ENCODE measurements at places on chromosomes 11 and 22.

- H3K4me3 ChIP-seq: peak overlapping the region; percentile 34
- H3K27ac ChIP-seq: no peak overlapping the region
- H3K27me3 ChIP-seq: peaks cover 5% of the 10 kb centered on the region
- DNase-seq: no peak
- H3K4me1 ChIP-seq: peaks cover 3% of the 10 kb centered on the region
Observed at GRCh38 chr22:25563761-25564319, 635 bp upstream of the GRK3 start.

DNA sequence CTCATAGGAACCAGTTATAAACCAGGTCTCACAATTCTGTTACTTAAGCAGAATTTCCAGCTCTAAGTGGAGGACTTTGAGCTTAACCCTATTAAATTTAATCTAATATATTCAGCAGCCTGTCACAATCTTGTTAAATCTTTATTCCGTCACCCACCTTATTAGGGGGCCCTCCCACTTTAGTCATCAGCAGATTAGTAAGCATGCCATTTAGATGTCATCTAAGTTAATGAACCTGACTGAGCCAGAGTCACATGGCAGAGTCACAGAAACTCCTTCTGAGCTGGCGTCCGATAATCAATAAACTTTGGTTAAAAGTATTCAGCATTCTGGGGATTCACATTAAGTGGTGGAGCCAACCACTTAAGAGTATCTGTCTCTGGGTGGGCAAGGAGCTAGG is 35.1 kb downstream of the TTC12 start:
- H3K4me1 ChIP-seq: no peaks in the 10 kb centered on the region
- no peak overlapping the region for H3K27ac ChIP-seq
- H3K36me3 ChIP-seq: no peaks in the 10 kb centered on the region
- DNase-seq: no peak

- H3K27ac ChIP-seq: no peak overlapping the region
- no peak overlapping the region for H3K4me3 ChIP-seq
- H3K27me3 ChIP-seq: no peaks in the 10 kb centered on the region
- no peak for DNase-seq
- no peaks in the 10 kb centered on the region for H3K36me3 ChIP-seq
Observed at GRCh38 chr11:43135966-43136534, 175.7 kb upstream of the API5 start.

DNA sequence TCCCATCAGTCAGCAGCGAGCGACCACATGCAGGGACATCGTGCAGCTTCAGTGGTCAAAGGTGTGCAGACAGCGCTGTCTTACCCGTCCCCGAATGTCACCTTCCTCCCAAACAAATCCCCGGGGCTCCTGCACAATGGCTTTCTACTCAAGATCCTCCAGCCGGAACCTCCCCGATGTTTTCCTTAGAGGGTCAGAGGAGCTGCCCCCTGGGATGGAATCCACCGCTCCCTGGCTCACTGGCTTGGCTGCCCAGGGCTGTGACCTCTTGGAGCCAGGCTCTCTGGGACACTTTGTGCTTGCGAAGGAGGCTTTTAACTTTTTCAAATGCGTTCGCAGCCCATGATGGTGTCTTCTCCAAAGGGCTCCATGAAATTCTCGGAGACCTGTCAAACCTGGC is 17.3 kb upstream of the FGF19 start:
- H3K4me3 ChIP-seq: no peak overlapping the region
- no peaks in the 10 kb centered on the region for H3K4me1 ChIP-seq
- H3K36me3 ChIP-seq: no peaks in the 10 kb centered on the region
- no peak for DNase-seq
- H3K27me3 ChIP-seq: peaks cover 16% of the 10 kb centered on the region

Data from fibroblast of lung (primary cell).